ENCODE measurements at places on chromosomes 3 and 15.

DNA sequence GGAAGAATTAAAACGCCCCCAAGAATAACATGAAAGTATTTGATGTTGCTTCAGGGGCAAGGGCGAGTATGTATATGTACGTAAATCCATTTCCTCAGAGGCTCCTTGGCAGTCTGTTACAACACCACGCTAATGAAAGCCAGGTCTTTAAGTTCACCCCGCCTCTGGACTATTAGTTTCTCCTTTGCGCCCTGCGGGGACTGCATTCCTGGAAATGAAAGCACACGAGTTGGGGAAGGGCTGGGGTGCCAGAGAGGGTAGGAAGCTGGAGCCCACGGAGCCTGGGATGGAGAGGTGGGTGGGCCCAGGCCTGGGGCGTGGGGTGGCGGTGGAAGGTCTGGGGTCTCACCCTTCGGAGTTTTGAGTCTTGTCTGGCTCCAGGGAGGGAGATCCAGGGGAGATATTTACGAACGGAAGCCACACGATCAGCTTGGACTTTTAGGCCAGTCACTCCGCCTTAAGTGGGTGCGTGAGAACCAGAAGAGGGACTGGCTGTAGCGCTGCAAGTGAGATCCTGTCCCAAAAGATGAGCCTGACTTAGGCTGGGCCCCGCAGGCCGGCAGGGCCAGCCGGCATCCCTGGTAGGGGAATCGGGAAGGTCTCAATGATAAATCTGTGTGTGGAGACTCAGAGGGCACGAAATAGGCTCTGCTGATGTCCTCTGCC lies 1.6 kb upstream of the PLCL2 start:
- DNase-seq: no peak

DNA sequence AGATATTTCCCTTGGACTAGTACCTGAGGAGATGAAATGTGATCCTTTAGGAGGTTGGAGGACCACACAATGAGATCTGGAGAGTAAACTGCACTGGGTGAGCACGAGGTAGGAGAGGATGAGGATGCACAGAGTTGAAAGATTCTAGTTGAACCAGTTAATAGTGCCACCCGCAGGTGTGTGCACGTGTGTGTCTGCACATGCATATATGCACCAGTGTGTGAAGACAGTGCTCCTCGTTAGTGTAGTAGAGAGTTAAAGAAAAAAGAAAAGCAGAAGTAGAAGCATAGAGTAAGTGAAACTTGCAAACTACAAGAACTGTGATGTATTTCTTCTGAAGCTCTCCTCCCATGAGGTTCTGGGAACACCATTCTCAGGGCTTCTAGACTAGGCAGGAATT lies 8.4 kb downstream of the MED12L start:
- no peak for DNase-seq

DNA sequence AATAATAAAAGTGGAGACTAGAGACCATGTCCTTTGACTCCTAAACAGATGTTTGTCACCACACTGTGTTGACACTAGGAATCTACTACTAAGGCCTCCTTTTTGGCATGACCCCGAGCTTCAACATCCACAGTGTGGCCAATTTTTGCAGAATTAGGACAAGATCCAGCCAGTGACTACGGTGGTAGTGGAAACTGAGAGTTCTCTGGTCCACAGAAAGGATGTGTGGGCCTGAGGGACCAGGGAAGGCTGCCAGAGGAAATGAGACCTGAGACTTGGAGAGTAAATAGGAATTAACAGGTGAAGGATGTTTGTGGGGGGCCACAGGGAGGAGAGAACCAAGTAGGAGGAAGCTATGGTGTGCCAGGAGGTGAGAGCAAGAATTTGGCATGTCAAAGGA lies 122.7 kb downstream of the CHCHD6 start:
- no peak for DNase-seq

- DNase-seq: no peak
Measured at GRCh38 chr15:52361494-52361893, 65.9 kb upstream of the MYO5C start.

DNA sequence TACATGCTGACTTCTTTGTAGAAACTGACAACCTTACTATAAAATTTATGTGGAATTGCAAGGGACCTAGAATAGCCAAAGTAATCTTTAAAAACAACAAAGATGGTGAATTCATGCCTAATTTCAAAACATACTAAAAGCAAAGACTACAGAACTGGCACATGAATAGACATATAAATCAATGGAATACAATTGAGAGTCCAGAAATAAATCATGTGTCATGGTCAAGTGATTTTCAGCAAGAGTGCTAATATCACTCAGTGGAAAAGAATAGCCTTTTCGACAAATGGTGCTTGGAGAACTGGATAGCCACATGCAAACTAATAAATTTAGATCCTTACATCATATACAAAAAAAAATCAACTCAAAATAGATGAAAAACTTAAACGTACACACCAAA lies 8.7 kb downstream of the IMPG2 start:
- no peak for DNase-seq

- DNase-seq: no peak
Measured at GRCh38 chr15:60672400-60672799, 193.5 kb upstream of the ICE2 start.

- DNase-seq: no peak
Measured at GRCh38 chr15:48992545-48992944, 28.8 kb upstream of the SHC4 start.

GRCh38 chr15:58694641-58695398 lies 54.7 kb downstream of the ADAM10 start:
- DNase-seq: no peak
